Hippocampal formation (tissue), 2 donors: ENCODE measurements at places on chromosomes 3 and 15.

- no peak for DNase-seq
Observed at GRCh38 chr3:5579946-5580345, 392.4 kb downstream of the EDEM1 start.

DNA sequence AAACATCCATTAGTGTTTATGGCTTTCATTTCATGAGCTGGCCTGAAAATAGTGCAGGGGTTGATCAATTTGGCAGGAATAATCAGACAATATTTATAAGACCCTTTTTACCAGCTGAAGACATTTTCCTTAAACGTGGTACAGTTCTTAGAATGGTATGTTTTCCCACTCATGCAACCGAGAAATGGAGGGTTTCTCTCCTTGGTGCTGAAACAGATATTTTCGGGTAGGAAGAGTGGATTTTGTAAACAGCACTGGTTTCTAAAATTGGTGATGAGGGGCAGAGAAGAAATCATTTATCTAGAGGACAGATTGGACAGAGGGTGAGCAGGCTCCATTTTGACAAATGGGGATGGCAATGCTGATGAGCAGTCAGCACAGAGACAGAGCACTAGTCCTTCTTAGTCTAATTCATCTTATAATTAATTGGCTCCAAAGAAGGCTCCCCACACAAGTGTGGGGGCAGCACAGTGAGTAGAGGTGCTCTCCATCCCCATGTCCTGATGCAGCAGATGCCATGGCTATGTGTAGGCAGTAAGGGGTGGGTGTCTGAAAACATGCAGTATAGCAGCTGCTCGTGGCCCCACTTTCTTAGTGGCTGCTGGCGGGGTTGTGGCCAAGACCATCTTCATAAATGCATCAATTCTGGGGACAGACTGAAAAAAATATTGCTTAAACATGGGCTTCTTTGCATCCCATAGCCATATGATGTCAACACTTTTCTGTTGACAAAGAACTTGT is 18.1 kb upstream of the SLC7A14 start:
- no peak for DNase-seq

- no peak for DNase-seq
Observed at GRCh38 chr15:73378089-73378488, 9.3 kb upstream of the HCN4 start.

GRCh38 chr3:156135921-156136638 is 15.7 kb downstream of the KCNAB1 start:
- DNase-seq = no peak

DNA sequence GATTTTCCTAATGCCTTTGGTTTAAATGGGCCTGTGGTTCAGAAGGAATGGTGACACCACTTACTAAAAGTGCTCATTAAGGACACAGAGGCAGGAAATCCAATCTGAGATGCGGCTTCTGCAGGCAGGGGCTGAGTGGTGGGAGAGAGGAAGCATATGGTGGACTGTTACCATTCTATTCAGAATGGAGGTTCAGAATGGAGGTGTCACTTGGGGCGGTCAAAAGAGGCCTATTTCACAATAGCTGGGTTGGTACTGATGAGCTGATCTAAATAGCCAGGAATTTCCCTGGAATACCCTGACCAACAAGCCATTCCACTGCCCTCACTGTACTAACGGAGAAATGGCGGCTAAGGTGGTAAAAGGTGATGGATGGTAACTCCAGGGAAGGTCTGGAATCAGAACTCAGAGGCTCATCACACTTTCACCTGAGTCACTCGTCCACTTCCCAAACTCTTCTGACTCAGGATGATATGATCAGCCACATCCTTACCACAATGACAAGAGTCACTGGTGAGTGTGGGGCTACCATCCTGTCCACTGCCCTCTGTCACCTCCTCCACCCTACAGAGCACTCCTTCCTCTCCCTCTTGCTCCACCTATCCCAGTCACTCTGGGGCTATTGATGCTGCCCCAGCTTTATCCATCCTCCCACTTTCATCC is 15.7 kb downstream of the RFT1 start:
- DNase-seq = no peak

GRCh38 chr3:112092496-112093179 is 6.4 kb downstream of the C3orf52 start:
- DNase-seq = no peak

GRCh38 chr3:176769547-176770190 is 427.6 kb downstream of the TBL1XR1 start:
- DNase-seq = no peak

GRCh38 chr3:96915445-96915844 is 101.1 kb downstream of the EPHA6 start:
- DNase-seq = no peak

DNA sequence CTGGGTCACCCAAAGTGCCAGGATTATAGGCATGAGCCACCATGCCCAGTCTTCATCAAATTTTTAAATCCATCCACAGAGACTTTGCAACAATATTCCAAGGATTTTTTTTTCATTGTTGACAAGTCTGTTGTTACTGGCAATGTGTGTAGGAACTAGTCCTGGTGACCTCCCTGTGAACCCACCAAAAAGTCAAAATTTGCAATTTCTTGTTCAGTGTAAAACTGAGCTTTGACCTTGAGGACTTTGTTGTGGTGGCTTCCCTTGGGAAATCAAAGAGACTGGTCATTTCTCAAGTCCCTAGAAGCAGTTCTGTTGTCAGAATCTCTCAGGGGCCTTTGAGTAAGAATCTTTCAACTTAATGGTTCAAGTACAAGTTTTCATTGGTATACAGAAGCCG is 36.9 kb upstream of the COL8A1 start:
- DNase-seq = no peak

DNA sequence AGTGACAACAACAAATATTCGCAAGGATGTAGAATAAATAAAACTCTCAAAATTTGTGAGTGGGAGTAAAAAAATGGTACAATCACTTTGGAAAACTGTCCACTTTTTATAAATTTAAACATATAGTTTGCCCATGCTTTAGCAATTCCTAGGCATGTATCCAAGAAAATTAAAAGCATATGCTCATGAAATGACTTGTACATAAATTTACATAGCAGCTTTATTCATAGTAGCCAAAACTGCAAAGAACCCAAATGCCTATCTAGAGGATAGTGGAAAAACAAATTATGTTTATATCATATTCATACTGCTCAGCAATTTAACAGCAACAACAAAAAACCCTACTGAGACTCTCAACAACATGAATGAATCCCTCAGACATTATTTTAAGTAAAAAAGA is 363.6 kb upstream of the CCDC54 start:
- no peak for DNase-seq

DNA sequence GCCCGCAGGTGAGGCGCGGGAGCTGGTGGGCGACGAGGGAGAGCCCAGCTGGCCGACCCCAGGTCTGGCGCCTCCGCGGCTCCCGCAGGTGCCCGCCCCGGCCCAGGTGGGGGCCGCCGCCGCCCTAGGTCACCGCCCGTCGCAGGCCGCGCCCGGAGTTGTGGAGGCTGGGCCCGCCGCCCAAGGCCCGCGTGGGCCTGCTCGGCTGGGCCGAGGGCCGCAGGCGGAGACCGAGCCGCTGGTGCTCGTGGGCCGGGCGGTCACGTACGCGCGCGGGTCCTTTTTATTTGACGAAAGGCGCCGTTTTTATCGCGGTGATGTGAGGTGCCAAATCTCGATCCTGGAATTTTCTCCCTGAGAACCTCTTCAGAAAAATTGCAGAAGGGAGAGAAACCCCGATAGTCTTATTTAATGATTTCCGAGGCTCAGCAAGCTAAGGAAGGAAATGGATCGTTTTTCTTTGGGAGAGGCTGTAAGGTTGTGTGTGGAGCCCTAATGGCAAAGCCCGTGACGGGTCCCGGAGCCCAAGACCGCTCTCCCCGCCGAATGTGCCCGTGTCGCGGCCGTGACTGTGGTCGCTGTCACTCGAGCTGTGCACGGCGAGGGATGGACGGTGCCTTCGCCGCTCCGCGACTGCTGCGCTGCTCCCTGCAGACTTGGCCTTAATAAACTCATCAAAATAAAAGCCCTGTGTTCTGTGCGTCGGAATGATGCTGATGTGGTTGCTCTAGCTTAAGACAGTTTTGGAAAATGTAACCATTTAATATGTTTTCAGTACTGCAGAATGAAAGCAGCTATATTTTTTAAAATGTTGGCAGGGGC is 612 bp downstream of the APPL1 start:
- DNase-seq = peak; percentile 37

DNA sequence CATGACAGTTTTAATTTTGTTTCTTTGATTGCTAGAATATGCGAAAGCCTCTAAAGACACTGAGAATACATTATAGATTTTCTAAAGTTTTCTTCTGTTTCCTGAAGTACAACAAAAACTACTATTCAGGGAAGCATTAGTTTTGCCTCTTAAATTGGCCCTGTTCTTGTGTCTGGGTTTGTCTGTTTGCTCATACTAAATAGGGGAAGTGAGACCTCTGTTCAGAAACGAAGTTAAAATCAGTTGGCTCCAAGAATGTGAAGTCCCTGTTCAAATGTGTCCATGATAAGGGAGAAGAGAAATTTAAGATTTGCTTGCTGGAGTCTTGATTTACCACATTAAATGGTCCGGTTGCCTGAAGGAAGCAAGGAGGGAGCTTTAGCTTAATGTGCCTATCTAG is 327.3 kb upstream of the GBE1 start:
- no peak for DNase-seq

- peak; percentile 5 for DNase-seq
Observed at GRCh38 chr3:149618151-149619123, 39.4 kb downstream of the WWTR1 start.

- no peak for DNase-seq
Observed at GRCh38 chr3:35565048-35565447, 74.3 kb upstream of the ARPP21 start.

DNA sequence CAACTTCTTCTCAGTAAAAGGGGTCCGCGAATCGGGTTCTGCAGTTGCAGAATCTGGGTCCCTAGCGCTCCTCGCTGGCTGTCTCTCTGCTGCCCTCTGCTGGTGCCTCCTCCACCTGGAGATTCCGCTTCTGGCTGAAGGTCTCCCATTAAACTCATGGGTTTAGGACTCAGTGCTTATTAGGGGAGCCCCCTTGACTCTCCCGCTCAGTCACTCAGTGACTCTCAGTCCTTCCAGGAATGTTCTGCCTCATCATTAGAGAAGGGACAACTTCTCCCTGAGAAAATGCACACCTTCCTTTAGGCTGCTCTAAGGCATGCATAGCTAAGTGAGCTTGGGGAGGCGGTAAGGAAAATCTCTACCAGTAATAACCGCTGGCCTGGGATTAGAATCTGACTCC is 7.1 kb downstream of the CPN2 start:
- DNase-seq = peak; percentile 49

DNA sequence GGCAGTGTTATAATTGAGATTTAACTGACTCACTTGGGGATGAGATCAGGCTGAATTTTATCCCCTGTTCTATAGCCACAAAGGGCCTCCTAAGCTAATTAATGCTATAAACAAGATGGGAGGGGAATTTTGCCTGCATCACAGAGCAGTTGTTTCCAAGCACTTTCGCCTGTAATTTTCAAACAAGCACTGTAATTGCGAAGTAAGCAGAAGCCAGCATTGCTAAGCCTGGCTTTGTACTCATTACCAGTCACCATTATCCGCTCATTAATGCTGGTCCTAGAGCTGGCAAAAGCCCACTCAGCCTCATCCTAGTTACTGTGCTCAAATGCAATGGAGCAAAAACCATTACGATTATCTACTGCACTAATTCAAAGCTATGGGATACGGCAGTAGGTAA is 356.6 kb upstream of the UBE2E2 start:
- DNase-seq = no peak

GRCh38 chr3:16528581-16528993 is 15.1 kb upstream of the RFTN1 start:
- DNase-seq = no peak

- no peak for DNase-seq
Observed at GRCh38 chr15:52020221-52021085, 1.4 kb downstream of the MAPK6 start.

- DNase-seq = no peak
Observed at GRCh38 chr3:72303926-72304325, 519.0 kb upstream of the PROK2 start.

- DNase-seq = no peak
Observed at GRCh38 chr3:10445561-10446175, 59.7 kb downstream of the ATP2B2 start.

DNA sequence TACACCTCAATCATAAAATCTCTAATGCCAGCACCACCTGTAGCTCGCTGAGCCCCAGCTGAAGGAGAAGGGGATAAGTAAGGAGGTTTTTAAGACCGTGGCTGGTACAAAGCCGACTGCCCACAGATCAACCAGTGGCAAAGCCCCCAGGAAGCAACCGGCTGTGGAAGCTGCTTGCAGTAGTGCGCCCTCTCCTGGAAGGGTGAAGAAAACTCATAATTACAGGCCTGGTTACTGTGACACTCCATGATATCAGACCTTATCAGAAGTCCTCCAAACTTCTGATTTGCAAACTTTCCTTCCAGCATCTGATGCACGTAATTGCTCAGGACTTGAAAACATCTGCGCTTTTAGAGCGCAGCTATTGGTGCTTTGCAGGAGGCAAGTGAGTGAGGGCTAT is 63.1 kb upstream of the MCTP2 start:
- DNase-seq = no peak

GRCh38 chr3:184308744-184309143 is 5.7 kb upstream of the EIF4G1 start:
- DNase-seq = no peak

DNA sequence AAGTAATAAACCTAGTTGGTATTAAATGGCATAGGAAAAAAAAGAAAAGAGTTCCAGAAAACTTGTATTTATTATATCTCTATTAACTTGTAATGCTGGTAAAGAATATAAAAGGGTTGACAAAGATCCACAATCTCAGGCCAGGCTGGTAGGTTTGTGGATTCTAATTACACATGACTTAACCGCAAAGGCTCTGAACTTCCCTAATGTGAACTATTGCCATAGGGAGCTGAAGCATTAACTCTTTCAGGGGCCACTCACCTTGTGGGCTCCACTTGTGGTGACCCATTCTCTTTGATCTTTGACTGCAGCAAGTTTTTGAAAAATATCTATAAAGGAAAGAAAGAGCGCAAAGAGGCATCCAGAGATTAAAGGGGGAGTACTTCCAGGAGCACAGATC is 58.5 kb downstream of the NEK10 start:
- DNase-seq = no peak

DNA sequence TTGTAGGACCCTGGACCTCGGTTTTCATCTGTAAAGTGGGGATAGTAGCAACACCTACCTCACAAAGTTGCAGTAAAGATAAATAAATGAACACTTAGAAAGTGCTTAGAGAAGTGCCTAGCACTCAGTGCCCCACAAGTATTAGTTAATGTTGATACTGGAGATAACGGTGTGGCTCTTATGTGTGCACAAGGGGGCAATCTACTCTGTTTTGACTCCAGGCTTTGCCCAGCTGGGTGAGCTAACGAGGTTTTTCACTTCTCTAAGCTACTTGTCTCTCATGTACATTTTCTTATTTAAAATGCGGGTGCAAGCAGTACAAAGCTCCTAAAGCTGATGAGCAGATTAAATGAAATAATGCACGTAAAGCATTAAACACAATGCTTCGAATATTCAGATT is 193.5 kb upstream of the ICE2 start:
- no peak for DNase-seq

- DNase-seq = no peak
Observed at GRCh38 chr3:154125378-154126030, 4.3 kb downstream of the ARHGEF26 start.

- no peak for DNase-seq
Observed at GRCh38 chr3:147449669-147450068, 40.5 kb downstream of the ZIC1 start.
